Amygdala (tissue), 56 donors: ENCODE measurements at places on chromosomes 3 and 15.

- DNase-seq: no peak
These were observed 34.0 kb upstream of the CCDC174 start for GRCh38 chr3:14617508-14618023.

DNA sequence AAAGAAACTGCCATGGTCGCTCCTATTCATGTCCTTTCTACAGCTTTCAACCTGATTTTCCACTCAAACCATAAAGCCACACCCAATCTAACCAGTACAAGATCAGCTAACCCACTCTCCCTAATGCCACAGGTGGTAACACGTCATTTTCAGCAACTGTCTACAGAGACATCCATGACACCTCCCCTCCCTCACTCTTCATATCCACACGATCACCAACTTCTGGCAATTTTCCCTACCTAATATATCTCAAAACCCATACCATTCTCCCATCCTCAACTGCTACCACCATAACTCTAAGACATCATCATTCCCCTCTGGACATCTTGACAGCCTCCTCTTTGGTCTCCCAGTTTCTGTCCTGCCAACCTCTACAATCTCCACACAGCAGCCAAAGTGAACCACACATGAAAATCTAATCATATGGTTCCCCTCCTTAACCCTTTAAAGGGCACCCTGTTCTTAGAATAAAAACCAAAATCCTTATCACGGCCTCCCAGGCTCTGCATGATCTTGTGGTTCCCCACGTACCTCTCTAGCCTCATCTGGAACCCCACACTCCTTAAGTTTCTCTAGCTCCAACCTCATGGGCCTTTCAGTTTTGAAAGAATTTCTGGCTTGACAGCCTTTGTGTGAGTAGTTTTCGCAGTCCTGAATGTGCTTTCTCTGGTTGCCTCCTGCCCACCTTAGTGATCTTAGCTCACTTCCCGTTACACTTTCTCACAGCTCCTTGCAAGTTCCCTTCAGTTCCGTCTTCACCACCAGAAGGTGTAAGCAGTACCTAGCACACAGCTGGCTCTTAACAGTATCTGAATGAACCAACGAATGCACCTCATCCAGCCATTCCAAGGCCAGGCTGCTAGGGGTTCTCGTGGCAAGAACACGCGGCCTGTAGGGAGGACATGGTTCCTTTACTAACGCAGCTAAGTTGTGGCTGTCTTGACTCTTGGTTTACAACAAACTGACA lies 33.4 kb downstream of the SPINK8 start:
- no peak for DNase-seq

GRCh38 chr15:78394981-78395616 lies 42.9 kb upstream of the IREB2 start:
- no peak for DNase-seq

- no peak for DNase-seq
These were observed 146.3 kb downstream of the TLE3 start for GRCh38 chr15:69951256-69951897.

DNA sequence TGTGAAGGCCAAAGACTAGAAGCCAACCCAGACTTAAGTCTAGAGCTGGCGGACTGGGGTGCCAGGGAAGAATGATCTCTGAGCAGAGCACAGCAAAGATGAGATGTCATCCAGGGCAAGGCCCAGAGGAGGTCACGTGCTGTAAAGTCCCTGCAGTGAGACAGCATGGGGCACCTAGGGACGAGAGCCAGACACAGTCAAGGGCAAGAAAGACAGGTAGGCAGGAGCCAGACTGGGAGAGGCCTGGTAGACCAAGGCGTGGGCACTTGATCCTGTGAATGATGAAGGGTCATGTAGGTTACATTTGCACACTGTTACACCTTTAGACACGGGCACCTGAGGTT lies 379.7 kb upstream of the PROK2 start:
- no peak for DNase-seq
